ENCODE measurements at places on chromosomes 11 and 22.
A peak's percentile ranks its signal among the peaks of the same experiment; 100 is the strongest.

DNA sequence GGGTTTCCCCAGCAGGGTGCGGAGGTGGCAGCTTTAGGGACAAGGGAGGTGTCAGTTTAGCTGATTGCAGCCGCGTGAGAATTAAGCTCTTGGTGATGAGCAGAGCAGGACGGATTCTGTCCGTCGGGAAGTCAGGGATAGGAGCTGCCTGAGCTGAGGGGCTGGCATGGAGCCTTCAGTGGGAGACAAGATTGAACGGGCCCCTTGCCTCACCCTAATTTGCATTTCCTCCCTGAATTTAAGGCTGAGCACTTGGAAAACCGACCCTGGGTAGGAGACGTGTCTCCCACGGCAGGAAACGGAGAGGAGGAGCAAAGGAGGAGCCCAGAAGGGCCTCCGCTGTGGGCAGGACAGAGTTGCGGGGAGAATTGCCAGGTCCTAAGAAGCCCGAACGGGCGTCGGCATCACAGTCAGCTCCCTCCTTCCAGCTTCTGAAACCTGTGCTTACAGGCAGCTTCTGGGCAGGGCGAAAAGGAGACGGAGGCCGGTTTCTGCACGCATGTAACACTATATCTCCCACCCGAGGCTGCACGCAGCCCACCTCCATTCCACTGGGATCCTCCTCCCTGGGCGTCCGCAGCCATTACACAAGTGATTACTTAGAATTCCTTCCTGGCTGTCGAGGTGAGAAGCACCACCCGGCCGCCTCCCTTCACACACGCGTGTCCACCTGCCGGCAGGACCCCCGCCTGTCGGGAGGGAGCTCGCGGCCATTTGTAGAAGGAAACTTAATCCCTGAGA lies 345.8 kb downstream of the BRD1 start:
- H3K27me3 ChIP-seq, result no peaks in the 10 kb centered on the region
- DNase-seq, result peak; percentile 87
- H3K4me1 ChIP-seq, result peaks cover 8% of the 10 kb centered on the region
- H3K36me3 ChIP-seq, result no peaks in the 10 kb centered on the region

GRCh38 chr11:66881451-66881835 lies 24.6 kb downstream of the LRFN4 start:
- no peaks in the 10 kb centered on the region for H3K27me3 ChIP-seq
- no peaks in the 10 kb centered on the region for H3K36me3 ChIP-seq
- no peak for DNase-seq
- H3K4me3 ChIP-seq, result no peak overlapping the region
- H3K4me1 ChIP-seq, result peaks cover 4% of the 10 kb centered on the region

GRCh38 chr11:72965672-72966071 lies 151.5 kb downstream of the ATG16L2 start:
- H3K27ac ChIP-seq, result no peak overlapping the region
- H3K4me3 ChIP-seq, result no peak overlapping the region
- DNase-seq, result no peak
- no peaks in the 10 kb centered on the region for H3K36me3 ChIP-seq
- peaks cover 1% of the 10 kb centered on the region for H3K4me1 ChIP-seq

DNA sequence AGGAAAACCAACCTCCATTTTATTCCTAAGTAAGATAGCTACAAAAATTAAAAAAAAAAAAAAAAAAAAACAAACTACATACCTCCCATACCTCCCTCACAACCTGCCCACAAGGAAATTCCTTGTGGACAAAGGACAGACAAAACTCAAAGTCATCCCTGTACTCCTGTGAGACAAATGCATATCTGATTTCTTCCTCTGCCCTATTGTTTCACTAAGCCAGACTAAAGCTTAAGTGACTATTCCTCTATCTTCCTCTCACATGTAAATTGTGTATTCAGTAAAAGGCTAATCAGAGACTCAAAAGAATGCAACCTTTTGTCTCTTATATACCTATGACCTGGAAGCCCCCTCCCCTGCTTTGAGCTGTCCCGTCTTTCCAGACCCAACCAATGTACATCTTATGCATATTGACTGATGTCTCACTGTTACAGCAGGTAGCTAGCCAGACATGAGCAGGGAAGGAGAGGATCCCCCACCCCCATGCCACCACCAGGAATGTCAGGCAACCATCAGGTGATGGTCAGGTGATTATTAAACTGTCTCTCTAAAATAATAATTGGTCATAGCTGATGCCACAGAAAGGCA lies 289.4 kb downstream of the SBF2 start:
- no peaks in the 10 kb centered on the region for H3K4me1 ChIP-seq
- H3K27ac ChIP-seq, result peak overlapping the region; percentile 7
- H3K27me3 ChIP-seq, result no peaks in the 10 kb centered on the region
- peak; percentile 47 for DNase-seq
- peak overlapping the region; percentile 66 for H3K4me3 ChIP-seq

DNA sequence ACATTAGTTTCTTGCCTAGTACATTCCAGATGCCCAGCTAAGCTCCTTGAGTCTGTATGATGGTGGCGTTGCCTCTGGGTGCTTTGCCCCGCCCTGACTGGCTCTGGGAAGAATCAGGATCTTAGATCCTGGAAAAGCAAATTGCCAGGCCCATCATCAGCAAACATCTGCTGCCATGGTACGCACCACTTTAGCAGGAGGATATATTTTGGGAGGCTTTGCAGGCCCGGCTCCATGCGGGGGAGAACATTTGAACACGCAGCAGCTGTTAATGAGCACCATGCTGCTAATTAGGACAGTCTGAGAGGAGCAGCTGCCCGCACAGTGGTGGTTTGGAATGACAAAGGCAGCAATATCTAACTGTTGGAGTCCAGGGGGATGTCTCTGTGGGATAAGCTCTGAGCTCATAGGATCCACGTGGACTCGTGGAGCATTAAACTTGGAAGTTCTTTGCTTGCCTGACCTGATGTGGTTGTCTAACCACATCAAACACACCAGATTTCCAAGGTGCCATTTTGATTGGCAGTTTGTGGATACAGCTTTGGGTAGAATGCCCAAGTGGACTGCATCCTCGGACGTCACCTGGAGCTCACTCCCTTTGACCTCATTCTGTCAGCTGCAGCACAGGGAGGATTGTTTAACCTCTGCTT lies 217.0 kb upstream of the ZBED5 start:
- DNase-seq, result no peak
- peaks cover 22% of the 10 kb centered on the region for H3K27me3 ChIP-seq
- H3K36me3 ChIP-seq, result no peaks in the 10 kb centered on the region
- H3K4me1 ChIP-seq, result peaks cover 4% of the 10 kb centered on the region

GRCh38 chr22:27533105-27533745 lies 268.3 kb downstream of the MN1 start:
- no peaks in the 10 kb centered on the region for H3K27me3 ChIP-seq
- no peak overlapping the region for H3K4me3 ChIP-seq
- H3K27ac ChIP-seq, result no peak overlapping the region
- H3K4me1 ChIP-seq, result no peaks in the 10 kb centered on the region
- no peaks in the 10 kb centered on the region for H3K36me3 ChIP-seq

GRCh38 chr22:21857481-21857914 lies 9.9 kb downstream of the MAPK1 start:
- no peak overlapping the region for H3K27ac ChIP-seq
- peaks cover 9% of the 10 kb centered on the region for H3K4me1 ChIP-seq
- no peak for DNase-seq
- no peaks in the 10 kb centered on the region for H3K27me3 ChIP-seq
- H3K4me3 ChIP-seq, result no peak overlapping the region

DNA sequence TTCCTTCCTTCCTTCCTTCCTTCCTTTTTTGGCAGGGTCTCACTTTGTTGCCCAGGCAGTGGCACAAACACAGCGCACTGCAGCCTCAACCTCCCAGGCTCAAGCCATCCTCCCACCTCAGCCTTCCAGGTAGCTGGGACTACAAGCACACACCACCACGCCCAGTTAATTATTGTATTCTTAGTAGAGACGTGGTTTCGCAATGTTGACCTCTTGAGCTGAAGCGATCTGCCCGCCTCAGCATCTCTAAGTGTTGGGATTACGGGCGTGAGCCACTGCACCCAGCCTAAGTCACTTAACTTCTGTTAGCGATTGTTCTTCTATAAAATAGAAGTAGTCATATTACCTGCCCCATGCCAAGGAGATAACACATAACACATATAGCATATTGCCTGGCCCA lies 2.8 kb upstream of the SYTL2 start:
- H3K27ac ChIP-seq, result no peak overlapping the region
- H3K27me3 ChIP-seq, result peaks cover 42% of the 10 kb centered on the region
- H3K36me3 ChIP-seq, result no peaks in the 10 kb centered on the region
- no peak for DNase-seq

DNA sequence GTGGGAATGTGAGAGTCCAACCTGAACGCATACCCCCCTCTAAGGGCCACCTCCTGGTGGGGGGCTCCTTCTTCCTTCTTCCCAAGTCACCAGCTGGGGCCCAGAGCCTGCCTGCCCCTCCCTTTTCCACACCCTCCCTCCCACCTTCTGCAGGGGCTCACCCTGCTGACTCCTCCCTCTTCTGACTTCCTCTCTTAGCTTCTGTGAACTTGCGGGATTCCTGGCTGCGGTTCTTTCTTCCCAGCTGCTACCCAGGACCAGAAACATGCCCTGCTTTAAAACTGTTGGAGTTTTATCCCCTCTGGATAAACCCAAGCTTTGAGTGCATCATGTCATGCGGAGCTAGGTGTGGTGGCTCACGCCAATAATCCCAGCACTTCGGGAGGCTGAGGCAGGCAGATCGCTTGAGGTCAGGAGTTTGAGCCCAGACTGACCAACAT lies 10.2 kb downstream of the LRRC74B start:
- no peaks in the 10 kb centered on the region for H3K36me3 ChIP-seq
- H3K4me1 ChIP-seq, result no peaks in the 10 kb centered on the region
- no peak overlapping the region for H3K27ac ChIP-seq
- no peak overlapping the region for H3K4me3 ChIP-seq
- DNase-seq, result peak; percentile 71

DNA sequence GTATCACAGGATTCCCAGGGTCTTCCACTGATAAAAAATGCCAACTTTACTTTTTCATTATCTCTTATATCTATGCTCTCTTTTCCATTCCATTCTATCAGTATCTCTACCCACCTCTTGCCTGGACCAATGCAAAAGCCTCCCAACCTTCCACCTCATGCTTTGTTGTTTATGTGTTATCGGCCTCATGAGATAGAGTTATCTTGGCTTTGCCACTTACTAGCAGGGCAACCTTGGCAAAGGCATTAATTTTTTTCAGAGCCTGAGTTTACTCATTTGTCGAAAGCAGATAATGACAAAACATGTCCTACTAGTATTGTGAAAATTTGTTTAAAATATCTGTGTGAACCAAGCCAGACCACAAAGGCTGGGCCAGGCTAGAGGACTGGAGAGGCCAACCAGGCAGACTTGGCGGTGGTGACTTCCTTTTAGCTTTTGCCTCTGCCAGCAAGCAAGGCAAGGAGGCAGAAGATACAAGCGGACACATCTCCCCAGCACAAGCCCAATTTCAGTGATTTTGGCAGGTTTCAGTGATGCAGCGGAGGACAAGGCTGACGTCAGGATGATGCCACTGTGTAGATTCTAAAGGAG lies 106.9 kb downstream of the ADAMTS15 start:
- H3K4me1 ChIP-seq, result peaks cover 4% of the 10 kb centered on the region
- H3K27ac ChIP-seq, result no peak overlapping the region
- no peaks in the 10 kb centered on the region for H3K36me3 ChIP-seq
- no peak overlapping the region for H3K4me3 ChIP-seq

GRCh38 chr11:19985111-19985510 lies 175.2 kb downstream of the DBX1 start:
- no peak for DNase-seq
- H3K4me3 ChIP-seq, result no peak overlapping the region
- no peak overlapping the region for H3K27ac ChIP-seq

GRCh38 chr11:107612445-107612844 lies 21.5 kb downstream of the ELMOD1 start:
- DNase-seq, result no peak
- H3K4me1 ChIP-seq, result no peaks in the 10 kb centered on the region
- no peak overlapping the region for H3K4me3 ChIP-seq
- no peaks in the 10 kb centered on the region for H3K36me3 ChIP-seq
- H3K27ac ChIP-seq, result no peak overlapping the region

DNA sequence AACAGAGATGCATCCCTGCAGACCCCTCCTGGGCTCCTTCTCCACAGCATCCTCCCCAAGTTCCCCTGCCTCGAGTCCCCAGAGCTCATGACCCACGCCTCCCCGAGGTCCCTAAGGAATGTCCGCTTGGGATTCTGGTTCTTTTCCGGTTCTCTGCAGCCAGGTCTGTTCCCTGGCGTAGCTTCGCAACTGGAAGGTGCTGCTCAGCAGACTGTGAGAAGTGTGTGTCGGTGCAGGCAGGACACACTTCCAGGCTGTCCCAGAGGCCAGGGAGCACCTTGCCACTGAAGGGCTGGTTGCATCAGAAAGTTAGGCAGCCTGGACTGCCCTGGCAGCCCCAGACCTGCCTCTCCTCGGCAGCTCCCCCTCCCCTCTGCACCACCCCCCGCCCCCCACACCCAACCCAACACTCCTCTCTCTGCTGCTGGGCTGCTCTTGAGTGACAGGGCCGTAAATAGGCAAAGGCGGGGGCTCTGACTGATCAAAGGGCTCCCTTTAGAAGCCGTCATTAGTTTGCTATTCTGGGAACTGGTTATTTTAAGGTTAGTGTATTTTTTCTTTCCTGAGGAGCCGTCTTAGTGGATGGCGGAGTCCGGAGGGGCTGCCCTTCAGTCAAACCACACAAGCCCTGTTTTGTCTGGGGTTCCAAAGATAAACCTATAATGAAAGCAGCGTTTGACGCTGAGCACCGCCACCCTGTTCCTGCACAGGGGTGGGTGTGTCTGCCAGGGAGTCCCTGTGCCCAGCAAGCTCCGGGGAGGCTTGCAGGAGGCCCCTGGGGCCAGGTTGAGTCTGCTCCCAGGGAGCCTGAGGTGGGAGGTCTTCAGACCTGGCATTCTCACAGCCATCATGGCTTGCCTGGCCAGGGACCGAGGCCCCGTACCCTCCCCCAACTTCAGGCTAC lies 88.6 kb upstream of the KCNQ1OT1 start:
- H3K27me3 ChIP-seq, result peaks cover 29% of the 10 kb centered on the region
- H3K36me3 ChIP-seq, result no peaks in the 10 kb centered on the region
- no peak overlapping the region for H3K27ac ChIP-seq
- no peaks in the 10 kb centered on the region for H3K4me1 ChIP-seq
- DNase-seq, result peak; percentile 60
- H3K4me3 ChIP-seq, result no peak overlapping the region

DNA sequence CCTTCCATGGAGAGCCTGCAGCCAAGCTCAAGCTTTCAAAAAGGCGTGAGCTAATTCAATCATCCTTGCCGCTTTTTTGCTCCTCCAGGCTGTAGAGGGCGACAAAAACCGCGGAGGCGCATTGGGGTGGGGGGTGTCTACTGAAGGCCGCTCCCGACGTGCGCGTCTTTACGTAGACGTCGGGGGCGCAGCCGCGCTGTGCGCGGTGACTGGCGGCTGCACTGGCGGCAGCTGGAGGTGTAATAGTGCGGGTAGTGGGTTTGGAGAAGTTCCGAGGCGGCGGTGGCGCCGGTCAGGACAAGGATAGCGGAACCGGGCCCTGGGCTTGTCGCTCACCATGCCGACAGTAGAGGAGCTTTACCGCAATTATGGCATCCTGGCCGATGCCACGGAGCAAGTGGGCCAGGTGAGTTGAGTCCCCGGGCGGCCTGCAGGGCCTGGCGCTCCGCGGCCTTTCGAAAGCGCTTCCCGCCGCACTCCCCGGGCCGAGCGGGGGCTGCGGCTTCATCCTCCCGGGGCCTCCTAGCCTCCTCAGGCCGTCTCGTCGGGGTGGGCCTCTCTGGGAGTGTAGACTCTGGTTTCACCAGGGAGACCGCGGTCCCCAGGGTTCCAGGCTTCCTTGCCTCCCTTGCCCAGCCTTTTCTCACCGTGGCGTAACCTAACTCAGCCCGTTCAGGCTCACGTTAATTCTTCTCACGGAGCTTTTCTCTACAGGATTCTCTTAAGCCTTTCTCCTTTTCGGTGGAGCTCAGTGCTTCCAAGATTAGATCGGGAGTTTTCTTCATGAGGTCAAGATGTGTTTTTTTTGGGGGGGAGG lies at the start of gene API5:
Gene API5, plus strand, starts transcription at position 206 of the 817 bp plus-strand sequence. Its CDS starts 132 bp downstream, at position 338.
- peaks cover 4% of the 10 kb centered on the region for H3K4me1 ChIP-seq
- peaks cover 10% of the 10 kb centered on the region for H3K36me3 ChIP-seq
- peak; percentile 98 for DNase-seq

Measured in endodermal cell (in vitro differentiated cells).